MCF 10A (cell line): ENCODE measurements at places on chromosomes 16 and 17.

DNA sequence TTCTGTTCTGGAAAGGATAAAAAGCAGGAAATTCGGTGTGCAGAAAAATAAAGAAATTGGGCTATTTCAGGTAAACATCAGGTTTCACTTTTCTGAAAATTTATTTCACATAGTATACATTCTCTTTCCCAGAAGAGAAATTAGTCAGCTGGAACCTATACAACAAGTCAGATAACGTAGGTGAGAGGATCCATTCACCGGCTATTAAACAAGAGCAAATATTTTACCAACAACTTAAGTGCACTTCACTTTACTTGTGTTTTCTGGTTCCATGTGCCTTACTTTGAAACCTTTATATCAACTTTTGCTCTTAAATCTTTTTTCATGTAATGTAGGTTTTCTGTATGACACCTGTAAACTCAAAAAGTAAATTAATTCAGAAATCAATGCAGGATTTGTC lies 839.7 kb downstream of the CDH11 start:
- DNase-seq, result no peak

GRCh38 chr17:75513641-75514000 lies 1.7 kb downstream of the CASKIN2 start:
- DNase-seq, result no peak

DNA sequence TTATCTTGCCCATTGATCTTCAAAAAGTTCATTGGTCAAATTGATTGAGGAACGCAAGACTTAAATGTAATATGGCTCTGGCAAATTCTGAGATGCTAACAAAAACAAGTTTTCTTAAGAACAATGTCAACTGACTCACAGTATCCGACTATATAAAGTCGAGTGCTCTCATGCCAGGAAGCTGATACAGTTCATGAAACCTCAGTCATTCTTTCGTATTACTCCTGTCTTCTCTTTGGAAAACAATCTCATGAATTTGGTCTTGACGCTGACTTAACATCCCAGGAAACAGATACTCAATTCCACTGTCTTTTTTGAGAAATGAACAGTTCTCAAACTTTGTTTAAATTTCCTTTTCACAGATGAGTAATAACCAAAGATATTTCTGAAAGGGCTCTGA lies 704.9 kb downstream of the MAF start:
- no peak for DNase-seq

- peak; percentile 58 for DNase-seq
Observed at GRCh38 chr17:1275962-1276736, 3.3 kb upstream of the TRARG1 start.

GRCh38 chr17:73351764-73352163 lies 40.0 kb upstream of the CDC42EP4 start:
- DNase-seq, result no peak

- DNase-seq, result no peak
Observed at GRCh38 chr17:51739245-51739886, 419.1 kb downstream of the CA10 start.

GRCh38 chr16:3127745-3128144 lies 7.1 kb upstream of the ZNF213 start:
- no peak for DNase-seq

DNA sequence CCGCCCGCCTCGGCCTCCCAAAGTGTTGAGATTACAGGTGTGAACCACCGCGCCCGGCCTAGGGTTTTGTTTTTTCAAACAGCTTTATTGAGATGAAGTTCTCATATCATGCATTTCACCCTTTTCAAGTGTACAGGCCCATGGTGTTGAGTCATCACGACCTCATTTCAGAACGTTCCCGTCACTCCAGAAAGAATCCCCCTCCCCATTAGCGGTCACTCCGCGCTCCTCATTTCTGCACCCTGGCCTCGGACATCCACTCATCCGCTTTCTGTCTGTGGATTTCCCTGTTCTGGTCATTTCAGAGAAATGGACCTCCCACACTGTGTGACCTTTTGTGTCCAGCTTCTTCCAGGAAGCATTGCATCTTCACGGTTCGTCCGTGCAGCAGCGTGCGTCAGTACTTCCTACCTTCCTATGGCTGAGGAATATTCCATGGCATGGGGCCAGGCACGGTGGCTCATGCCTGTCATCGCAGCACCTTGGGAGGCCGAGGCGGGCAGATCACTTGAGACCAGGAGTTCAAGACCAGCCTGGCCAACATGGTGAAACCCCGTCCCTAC lies 135.2 kb upstream of the GSE1 start:
- peak; percentile 20 for DNase-seq

DNA sequence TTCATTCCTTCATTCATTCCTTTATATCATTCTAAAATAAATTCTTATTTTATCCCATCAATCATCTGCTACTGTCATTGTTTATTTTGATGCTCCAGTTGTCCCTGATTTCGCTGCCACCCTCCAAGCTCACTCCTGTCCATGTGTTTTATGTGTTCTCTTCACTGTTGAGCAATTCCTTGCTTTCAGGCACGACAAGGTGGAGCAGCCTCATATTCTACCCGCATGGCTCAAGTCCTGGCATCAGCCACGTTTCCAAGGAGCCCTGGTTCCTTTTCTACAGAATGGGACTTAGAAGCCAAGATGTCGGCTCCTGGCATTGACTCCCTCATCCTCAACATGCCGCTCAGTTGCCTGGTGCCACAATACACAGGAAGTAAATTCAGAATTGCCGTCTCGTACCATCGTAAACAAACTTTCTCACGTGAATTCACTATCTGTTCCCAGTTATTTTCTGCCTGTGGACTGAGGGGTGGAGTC lies 139.0 kb downstream of the RPTOR start:
- DNase-seq, result peak; percentile 7

DNA sequence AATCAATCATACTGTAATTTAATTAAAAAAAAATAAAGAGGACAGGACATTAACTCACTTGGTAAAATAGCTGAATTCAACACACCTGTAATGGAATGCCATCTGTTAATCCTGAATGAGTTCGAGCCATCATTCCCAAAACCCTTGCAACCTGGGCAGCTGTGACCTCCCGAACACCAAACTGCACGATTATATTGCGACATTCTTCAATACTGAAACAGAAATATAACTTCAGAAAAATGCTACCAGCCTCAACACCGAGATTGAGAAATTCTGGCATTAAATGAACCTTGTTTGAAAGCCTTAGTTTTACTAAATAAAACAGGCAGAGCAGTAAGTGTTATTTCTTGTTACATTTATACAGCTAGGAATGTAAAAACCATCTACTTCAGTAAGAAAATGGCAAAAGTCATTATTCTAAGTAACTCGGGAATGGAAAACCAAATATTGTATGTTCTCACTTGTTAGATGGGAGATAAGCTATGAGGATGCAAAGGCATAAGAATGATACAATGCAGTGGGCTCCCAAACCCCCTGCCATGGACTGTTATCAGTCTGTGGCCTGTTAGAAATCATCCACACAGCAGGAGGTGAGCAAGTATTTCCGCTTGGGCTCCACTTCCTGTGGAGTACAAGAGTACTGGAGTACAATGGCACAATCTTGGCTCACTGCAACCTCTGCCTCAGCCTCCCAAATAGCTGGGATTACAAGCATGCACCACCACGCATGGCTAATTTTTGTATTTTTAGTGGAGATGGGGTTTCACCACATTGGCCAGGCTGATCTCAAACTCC lies 46.5 kb downstream of the CNOT1 start:
- no peak for DNase-seq

DNA sequence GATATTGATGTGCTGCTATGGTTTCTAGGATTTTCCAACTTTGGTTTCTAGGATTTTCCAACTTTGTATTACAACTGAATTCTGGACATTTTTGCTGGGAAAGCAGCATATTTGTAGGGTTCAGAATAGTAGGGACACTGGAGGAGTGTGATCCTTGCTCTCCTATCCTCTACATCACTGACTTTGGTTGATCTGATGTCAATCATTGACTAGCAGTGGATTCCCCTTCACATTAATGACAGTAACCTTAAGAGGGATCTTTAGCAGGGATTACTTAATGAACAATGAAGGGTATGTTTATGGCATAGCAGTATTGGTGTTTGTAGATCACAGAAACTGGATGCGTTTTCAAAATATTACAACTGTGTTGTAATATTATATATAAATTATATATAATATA lies 67.4 kb downstream of the MAP2K4 start:
- DNase-seq, result no peak

- DNase-seq, result no peak
Observed at GRCh38 chr16:27547851-27548250, 1.9 kb downstream of the GTF3C1 start.

GRCh38 chr17:2214047-2214928 lies 89.3 kb downstream of the SMG6 start:
- peak; percentile 70 for DNase-seq

- DNase-seq, result no peak
Observed at GRCh38 chr17:80926591-80927250, 64.9 kb upstream of the CHMP6 start.

GRCh38 chr16:69486724-69487123 lies 62.3 kb downstream of the CYB5B start:
- no peak for DNase-seq

- DNase-seq, result no peak
Observed at GRCh38 chr16:19068237-19068815, 912 bp downstream of the COQ7 start.

DNA sequence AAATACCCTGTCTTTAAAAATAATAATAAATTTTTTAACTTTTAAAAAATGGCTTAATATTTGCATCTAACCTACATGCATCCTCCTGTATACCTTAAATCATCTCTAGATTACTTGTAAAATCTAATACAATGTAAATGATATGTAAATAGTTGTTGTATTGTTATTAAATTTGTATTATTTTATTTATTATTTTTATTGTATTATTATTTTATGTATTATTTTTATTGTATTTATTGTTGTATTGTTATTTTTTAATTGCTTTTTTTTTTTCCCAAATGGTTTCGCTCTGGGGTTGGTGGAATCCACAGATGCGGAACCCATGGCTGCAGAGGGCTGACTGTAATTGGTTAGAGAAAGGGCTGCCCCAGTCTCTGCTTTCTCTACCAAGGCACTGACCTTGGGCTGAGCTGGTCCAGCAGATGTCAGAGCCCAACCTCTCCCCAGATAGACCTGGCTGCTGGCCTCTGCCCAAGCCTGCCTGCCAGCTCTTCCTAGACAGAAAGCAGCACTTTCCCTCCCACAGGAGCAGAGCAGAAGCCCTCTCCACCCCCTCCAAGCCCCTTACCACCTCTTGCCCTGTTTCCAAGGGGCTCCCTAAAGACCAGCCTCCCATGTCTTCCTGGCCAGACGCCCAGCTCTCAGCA lies 183.8 kb downstream of the GSG1L start:
- no peak for DNase-seq

DNA sequence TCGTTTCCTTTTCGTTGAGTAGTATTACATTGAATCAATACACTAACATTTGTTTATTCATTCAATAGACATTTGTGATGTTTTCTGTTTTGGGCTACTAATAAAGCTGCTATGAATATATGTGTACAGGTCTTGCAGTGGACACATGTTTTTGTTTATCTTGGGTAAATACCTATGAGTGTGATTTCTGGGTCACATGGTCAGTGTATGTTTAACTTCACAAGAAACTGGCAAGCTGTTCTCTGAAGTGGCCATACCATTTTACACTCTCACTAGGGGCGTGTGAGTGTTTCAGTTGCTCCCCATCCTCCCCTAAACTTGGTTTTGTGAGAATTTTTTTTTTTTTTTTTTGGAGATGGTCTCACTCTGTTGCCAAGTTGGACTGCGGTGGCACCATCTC lies 35.0 kb downstream of the PKD1L3 start:
- DNase-seq, result no peak

DNA sequence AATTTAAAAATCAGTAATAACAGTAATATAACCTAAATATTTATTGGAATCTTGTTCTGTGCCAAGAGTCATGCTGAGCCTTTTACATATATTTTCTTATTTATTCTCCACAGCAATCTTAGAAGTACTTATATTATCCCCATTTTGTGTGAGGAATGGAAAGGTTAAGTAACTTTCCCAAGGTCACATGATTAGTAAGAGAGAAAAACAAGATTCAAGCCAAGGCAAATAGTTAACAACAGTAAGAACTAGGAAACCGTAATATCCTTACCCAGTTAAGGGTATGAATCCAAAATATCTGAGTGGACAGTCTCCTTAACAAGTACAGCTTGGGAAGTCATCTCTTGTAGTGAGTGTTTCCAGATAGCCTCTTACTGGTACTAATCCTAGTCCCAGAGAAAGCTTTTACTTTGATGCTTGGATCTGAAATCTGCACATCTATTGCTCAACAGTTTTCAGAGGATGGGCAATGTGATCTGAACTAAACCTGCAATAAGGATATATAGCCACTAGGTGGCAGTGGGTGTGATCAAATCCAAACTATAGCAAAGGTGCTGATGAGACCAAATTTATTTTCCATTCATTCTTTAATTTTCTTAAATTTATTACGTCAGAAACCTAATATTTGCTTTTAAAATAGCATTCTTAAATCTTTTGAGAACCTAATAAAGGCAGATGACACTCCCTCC lies 23.3 kb downstream of the SHISA6 start:
- peak; percentile 0 for DNase-seq

DNA sequence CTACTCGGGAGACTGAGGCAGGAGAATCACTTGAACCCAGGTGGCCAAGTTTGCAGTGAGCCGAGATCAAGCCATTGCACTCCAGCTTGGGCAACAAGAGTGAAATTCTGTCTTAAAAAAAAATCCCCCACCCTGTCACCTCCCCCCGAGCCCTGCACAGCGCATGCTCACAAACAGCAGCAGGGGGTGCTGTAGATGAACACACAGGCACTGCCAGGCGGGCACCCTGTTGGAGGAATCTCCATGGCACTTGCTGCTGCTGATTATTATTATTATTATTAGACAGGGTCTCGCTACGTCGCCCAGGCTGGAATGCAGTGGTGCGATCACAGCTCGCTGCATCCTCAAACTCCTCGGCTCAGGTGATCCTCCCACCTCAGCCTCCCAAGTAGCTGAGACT lies 24.6 kb downstream of the FZD2 start:
- peak; percentile 24 for DNase-seq

- DNase-seq, result no peak
Observed at GRCh38 chr17:17737961-17738894, 57.0 kb downstream of the RAI1 start.

GRCh38 chr17:47997586-47997985 lies 26.7 kb downstream of the CDK5RAP3 start:
- no peak for DNase-seq

GRCh38 chr16:57821149-57821971 lies 19.1 kb upstream of the KIFC3 start:
- peak; percentile 56 for DNase-seq

DNA sequence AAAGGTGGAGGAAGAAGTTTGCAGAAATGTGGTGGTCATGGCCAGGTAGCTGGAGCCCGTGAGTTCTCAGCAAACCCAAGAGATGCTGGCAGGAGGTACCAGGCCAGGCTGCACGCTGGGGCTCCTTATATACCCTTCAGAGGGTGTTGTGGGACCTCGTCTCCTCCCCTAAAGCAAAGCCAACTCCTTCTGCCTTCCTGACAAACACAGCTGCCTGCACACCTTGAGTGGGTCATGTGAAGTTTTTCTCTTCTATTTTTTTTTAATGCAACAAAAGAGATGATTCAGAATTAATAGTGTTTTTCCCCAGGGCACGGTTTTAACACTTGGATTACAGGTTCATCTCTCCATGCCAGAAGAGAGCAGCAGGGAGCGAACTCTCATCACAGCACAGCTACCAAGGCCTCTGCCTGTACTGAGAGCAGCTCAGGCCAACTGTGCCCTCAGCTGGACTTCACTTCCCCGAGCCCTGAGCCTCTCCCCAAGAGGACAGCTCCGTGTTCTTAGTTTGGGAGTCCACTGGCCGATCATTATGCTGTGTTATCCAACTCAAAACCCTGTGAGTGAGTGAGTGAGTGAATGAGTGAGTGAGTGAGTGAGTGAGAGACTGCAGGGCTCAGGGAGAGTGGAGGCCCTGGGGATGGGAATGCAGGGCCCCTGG lies at the start of gene KRT15:
Gene KRT15, minus strand, starts transcription at position 102 of the 661 bp plus-strand sequence. Its CDS starts 63 bp downstream, at position 39.
- peak; percentile 87 for DNase-seq
